Glutamatergic neuron (in vitro differentiated cells): ENCODE measurements at places on chromosomes 12 and 14. TPM values are rescaled to one million over a fixed set of nuclear protein-coding genes. Genes with fewer than 3 reads are reported as not detected.
A peak's percentile ranks its signal among the peaks of the same experiment; 100 is the strongest.

DNA sequence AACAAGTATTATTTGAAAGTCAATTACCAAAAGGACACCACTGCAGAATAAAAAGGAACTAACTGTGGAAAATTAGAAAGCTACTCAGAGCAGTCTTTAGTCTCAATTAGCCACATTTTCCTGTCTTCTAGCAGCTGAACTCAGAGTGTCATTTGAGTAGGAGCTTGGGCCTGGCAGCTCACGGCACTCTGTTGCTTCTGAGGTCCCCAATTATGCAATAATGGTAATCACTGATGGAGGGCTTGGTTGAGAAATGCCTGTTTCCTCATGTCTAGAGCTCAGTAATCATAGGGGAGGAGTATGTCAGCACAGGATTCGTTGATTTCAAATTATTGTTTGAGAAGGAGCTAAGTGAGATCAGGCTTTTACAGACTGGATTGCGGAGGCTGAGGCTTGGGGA lies 108.6 kb downstream of the VRK1 start:
- no peak for DNase-seq

GRCh38 chr14:100557658-100558057 lies 29.6 kb downstream of the BEGAIN start:
- DNase-seq, result no peak

GRCh38 chr14:89911010-89911919 lies 43.3 kb downstream of the EFCAB11 start:
- no peak for DNase-seq

DNA sequence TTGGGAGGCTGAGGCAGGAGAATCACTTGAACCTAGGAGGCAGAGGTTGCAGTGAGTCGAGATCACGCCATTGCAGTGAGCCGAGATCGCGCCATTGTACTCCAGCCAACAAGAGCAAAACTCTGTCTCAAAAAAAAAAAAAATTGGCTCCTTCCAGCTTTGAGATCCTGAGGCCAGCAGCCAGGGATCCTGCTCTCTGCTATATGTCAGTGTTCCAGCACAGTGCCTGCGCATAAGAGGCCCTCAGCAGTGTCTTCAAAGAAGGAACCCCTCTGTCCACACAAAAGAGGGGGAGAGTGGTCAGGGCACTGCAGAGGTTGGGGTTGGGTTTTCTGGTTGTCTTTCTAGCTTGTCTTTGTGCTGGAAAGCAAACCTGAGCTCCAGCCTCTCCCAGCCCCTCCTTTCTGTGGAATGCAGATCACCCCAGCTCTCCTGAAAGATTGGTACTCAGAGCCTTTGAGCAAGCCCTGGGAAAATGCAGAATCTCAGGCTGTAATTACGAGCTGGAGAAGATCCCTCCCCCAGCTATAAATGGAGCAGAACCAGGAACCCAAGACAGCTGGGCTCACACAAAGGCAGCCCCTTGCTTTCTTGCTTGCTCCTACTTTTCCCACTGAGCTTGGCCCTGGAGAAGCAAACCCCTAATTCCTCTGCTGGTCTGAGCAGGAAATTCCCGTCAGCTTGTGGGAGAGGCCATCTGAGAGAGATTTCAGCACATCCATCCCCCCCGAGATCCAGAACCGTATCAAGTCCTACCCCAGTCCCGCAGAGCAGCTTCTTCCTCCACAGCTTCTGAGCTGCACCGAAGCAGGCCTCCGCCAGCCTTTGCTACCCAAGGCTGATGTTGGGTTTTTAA lies 205.7 kb downstream of the ZFP36L1 start:
- no peak for DNase-seq

- no peak for DNase-seq
Observed at GRCh38 chr12:59370933-59371332, 224.9 kb upstream of the SLC16A7 start.

DNA sequence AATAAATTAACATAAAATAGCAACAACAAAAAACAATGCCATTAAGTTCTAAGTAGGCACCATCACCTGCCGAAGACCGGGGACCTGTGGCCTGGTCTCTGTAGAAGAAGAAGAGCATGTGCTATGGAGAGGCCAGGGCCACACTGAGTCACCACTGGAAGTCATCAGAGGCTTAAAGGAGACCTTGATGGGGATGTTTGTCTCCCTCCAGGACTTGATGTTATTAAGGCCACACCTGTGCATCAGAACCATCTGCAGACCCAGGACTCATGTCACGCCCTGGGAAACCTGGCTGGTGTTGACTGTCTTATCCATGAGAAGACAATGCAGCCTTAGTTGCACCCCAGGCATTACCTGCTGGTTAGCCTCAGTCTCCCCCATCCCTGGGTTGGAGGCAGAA lies 292.3 kb downstream of the AACS start:
- no peak for DNase-seq

DNA sequence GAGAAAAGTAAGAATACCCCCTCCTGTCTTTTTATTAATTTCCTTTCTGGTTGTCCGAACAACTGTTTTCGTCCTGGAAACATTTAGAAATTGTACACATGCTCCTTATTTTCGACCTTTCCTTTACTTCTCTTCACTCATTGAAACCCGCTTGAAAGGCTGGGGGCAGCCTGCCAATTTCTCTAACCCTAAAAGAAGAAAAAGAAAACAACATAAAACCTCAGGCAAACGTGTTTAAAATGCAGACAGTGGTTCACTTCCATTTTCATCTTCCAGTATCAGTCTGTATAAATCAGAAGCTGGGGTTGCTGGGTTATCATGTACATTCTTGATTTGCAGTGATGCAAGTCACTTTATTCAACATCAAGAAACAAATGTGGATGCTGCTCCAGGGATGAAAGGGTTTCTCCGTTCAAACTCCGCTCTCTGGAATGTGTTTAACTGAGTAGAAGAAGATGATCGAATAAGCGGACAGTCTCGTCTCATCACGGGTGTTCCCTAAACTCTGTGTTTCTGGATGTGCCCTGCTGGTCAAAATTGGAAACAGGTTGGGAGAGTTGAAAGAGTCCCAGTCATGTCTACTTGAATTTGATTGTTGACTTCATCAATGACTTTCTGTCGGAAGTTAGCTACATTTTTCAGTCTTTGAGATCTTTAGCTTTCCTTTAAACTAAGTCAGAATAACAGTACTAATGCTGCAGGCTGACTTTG lies 1042.2 kb downstream of the BCL11B start:
- DNase-seq, result no peak

DNA sequence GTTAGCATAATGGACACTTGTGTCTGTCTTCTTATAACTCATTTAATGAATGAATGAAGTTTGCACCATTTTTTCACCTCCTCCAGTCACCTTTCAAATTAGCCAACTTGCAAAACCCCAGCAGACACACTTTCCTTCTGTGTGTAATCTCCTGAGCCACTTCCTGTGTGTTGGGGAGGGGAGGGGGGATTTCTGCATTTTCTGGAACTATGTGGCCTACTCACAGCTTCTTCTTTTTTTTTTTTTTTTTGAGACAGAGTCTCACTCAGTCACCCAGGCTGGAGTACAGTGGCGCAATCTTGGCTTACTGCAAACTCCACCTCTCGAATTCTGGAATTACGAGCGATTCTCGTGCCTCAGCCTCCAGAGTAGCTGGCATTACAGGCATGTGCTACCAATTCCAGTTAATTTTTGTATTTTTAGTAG lies 4.1 kb upstream of the SERPINA1 start:
- DNase-seq, result no peak

GRCh38 chr14:99226687-99227086 lies 45.3 kb downstream of the BCL11B start:
- no peak for DNase-seq

DNA sequence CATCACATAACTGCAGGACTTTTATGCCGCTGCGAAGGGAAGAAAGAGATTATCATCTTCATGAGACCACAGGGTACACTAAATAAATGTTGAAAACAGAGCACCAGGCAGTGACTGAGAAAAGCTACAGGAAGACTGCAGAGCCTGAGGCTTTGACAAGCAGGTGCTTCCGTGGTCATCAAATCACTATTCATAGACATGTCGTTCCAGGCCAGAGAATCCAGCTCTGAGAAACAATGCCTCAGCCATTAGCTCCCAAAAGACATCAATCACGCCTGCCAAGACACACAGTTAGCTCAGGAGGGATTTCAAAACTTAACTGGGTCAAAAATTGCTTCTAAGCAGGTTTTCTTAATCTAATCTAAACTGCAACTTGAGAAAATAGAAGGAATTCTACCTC lies 47.2 kb upstream of the GARIN6 start:
- DNase-seq, result no peak

- no peak for DNase-seq
Observed at GRCh38 chr12:27530157-27530922, 6.3 kb downstream of the PPFIBP1 start.

DNA sequence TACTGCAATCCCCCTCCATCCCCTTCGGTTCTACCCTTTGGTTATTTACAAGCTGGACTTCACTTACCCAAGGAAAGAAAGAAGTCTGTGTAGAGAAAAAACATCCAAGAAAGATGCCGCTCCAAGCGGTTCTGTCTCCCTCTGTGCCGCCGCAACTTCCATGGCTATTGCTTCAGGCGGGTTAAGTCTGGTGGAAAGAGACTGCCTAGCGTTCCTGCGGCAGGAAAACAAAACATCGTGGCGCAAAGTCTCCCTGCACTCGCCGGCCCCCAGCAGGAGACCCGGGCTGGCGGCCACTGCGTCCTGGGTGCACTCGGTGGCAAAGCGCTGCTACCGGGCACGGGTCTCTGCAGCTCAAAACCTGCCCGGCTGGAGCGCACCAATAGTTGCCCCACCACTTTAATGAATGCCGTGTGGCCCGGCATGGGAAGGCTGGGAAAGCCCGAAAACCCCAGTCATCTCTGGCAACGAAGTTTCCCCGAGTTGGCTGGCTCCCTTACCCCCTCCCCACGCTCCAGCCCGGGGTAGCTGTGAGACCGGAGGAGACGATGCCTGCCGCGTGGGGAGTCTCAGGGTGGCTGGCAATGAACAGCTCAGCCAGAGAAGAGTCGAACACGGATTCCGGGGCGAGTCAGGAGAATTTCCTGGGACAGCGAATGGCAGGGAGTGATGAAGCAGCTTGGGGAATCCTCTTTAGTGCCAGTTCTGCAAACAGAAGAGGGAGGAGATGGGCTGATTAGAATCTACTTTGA lies 3.5 kb upstream of the KCNK10 start:
- peak; percentile 23 for DNase-seq

DNA sequence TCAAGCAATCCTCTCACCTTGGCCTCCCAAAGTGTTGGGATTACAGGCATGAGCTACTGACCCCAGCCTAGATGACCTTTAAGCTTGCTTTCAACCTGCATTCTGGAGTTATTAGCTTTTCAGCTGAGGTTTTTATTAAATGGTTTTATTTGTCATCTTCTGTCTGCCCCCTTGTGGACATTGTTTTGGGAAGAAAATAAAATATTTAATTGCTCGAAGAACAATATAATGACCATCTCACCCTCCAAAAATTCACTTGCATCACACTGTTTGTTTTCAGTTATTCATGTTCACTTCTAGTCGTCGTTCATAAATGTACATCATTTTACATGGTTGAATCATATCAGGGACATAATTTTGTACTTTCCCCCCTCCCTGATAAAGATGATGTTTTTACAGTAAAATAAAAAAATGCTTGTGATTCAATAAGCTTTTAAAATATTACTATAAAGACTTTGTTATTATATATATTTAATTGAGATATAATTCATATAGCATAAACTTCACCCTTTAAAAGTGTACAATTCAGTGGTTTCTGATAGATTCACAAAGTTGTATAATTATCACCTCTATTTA lies 10.1 kb upstream of the SPATS2 start:
- DNase-seq, result no peak

DNA sequence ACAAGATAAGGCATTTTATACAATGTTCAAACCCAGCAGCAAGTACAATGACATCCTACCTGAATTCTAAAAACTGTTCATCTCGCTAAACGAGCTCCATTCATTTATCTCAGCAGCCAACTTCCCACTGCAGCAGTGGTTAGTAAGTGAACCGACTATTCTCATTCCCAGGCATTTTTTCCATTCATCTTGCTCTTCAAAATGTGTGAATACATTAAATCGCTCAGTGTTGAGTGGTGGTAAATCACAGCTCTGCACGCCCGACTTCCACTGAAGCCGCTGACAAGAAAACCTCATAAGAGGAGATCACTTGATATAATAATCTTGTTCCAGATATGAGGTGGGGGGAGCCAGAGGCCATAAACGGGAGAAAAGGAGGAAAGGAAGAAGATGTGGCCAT lies 746.2 kb upstream of the USP15 start:
- DNase-seq, result no peak

DNA sequence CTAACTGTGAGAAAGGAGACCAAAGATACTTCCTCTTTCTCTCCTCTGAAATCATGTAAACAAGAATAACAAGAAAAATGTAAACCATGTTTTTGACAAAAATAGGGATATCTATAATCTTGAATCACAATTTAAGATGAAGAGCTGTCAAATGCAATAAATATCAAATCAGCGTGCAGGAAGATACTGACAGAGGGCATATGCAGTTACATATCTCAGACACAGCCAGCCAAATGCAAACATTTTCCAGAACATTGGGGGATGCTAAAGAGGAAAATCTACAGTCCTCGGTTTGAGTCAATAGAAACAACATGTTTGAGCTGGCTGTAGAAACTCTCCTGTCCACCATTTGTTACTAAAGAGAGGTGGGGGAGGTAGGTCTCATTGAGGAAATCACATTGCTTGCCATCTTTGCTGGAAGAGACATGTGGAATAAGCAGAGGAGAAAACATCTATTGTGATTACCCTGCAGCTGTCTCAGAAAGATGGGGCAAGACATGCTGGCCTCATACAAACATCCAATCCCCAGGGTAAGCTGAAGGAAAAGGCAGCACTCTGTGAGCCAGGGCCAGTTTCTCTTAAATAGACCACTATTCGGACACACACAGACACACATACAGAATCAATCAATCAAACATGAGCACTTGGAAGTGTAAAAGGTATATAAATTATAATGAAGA lies 43.5 kb downstream of the CNTN1 start:
- DNase-seq, result peak; percentile 14

The PLEK2 gene
- total RNA-seq, result not detected

The GYS2 gene
- not detected for total RNA-seq

The TUNAR gene
- total RNA-seq, result 16.2 TPM

The BATF gene
- total RNA-seq, result not detected

The NUAK1 gene
- 18.8 TPM for total RNA-seq
